Stimulated activated CD8-positive, alpha-beta memory T cell treated with anti-CD3 and anti-CD28 coated beads, Interleukin-7, amount 100 ng/mL, for 48 hours (primary cell): ENCODE measurements at places on chromosomes 5 and 9.

DNA sequence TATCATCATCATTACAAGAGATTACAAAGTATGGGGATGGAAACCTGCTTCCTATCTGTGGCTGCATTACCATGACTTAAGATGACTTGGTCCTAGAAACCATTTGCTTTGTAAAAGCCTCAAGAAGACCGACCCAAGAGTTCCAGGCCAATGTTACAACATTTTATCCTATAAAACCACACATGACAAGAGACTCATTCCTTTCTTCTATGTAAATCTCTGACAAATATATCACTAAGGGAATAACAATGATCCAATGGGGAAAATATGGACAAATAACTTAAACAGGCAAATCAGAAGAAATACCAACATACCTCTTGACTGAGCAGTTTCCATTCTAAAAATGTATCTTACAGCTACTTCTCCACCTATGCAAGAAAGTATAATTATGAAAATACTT is 44.3 kb upstream of the VPS13A start:
- no peak for DNase-seq

- no peak for DNase-seq
Observed at GRCh38 chr9:98037357-98037756, 19.2 kb upstream of the NANS start.

DNA sequence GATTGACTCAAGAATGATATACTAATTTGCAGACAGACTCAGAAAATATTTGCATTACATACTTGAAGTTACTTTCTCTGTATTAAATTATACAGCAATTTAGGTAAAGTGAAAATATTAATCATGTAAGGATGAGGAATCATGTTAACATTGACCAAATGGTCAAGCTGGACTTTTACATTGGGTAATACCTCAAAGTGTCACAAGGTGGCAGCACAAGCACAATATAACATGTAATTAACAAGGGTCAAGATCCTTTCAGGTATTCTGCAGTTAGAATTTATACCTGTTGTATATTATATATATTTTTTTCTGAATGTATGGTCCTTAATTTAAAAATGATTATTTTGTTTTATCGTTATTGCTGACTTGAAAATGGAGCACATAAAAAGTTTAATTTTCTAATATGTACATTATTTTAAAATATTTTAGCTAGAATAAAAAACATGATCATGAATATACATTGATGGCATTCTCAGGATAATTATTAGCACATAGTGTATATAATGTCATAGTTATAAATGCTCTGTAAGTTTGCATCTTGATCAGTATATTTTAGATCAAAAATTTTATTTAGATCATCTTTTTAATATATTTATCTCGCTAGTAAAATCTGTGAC is 8.6 kb downstream of the HAPLN1 start:
- DNase-seq: no peak

DNA sequence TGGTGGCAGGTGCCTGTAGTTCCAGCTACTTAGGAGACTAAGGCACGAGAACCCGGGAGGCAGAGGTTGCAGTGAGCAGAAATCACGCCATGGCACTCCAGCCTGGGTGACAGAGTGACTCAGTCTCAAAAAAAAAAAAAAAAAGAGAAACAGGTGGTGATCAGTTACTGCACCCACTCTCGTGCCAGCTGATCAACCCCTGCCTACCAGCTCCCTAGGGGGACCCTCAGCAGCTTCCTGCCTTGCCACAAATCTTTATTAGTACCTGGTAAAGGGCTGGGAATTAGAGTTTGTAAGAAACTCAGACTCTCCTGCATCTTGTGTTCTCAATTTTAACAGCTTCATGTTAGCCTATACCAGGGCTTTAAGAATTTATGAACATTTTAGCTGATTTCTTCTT is 914.9 kb downstream of the EFNA5 start:
- DNase-seq: no peak

DNA sequence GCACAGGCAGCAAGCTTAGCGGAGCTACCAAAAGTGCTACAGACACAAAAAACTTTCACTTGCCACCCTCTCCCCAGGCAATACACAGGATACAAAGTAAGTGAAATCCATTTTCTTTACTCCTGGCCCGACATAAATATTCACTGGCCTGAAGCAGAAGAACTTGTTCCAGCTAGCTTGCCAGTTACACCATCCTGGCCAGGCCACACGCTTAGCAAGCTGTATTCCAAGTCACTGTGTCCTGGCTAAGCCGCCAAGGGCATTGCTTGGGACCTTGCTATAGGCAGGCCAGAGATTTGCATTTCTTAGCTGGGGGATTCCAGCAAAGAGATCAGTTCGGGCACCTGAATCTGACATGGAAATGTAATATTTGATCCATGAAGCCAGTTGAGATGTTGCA is 71.0 kb upstream of the SLC1A3 start:
- DNase-seq: no peak

DNA sequence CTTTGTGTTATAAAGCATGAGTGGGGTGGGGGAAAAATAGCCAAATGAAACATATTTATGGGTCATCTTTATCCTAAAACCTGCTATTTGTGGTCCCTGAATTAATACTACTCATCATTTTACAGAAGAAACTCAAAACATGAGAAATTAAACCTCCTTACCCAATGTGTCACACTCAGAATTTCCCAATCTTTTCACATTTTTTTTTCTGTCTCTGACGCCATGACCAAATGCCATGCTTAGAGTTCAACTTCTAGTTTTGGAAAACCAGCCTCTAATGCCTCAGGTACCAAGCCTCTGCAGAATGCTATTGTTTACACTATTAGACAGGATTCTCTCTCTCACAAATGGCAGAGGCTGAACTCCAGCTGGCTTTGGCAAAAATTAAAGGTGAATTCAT is 505.5 kb upstream of the WWC1 start:
- no peak for DNase-seq

- DNase-seq: no peak
Observed at GRCh38 chr9:130244548-130245165, 20.9 kb upstream of the HMCN2 start.

DNA sequence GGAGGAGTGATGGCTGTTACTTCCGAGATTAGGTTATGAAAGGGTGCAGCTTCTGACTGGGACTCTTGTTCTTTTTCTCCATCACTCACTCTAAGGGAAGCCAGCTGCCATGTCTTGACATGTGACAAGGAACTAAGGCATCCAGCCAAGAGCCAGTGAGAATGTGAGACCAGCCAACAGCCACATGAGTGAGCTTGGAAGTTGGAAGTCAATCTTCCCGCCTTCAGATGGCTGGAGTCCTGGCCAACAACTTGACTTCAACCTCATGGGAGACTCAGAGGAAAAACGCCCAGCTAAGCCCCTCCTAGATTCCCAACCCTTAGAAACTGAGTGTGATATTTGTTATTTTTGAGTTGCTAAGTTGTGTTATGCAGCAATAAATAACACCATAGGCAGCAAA is 201.1 kb downstream of the SNX18 start:
- DNase-seq: no peak

DNA sequence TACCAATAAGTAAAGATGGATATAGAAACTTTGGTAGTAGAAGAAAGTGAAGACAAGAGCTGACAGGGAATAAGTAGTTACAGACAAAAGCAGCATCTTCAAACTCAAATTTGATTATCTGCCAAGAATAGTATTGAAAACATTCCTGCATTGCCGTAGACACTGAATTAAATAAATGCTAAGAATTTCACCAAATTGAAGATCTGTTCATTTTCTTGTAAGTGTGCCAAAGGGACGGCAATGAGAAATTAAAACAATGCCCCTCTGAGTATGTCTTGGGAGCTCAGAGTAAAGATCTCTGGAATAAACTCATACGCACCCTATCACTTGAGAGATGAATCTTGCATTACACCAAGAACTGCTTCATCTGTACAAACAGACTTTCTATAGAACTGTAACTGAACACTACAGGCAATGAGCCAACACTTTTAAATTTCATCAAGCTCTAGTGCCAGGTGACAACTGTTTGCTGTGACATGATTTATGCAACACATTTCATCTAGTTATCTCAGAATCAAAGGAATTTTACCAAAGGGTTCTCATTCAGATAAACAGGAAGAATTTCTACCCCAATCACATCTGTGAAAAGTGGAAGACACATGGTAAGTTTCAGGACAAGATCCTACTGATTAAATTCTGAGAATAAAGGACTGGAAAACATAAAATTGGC is 66.9 kb downstream of the RFX3 start:
- no peak for DNase-seq

DNA sequence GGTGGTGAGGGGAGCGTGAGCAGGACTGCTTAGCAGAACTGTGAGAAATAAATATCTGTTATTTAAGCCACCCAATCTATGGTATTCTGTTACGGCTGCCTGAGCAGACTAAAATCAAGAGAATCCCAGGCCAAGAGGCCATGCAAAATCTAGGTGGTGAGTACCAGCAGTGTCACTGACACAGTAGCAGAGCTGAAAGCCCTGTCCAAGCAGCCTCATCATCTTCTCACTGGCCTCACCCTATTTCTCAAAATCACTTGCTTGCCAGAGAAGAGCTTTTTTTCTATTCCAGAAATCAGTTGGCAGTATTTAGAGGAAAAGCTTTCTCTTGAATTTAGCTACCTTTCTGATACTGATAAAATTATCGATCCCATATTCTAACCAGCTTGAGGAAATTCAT is 68.0 kb downstream of the RETREG1 start:
- DNase-seq: no peak

- DNase-seq: no peak
Observed at GRCh38 chr9:121674952-121675351, 23.5 kb downstream of the DAB2IP start.

GRCh38 chr9:134585746-134586706 is 55.6 kb upstream of the COL5A1 start:
- no peak for DNase-seq

GRCh38 chr9:108257382-108257781 is 598.4 kb downstream of the ACTL7B start:
- no peak for DNase-seq

DNA sequence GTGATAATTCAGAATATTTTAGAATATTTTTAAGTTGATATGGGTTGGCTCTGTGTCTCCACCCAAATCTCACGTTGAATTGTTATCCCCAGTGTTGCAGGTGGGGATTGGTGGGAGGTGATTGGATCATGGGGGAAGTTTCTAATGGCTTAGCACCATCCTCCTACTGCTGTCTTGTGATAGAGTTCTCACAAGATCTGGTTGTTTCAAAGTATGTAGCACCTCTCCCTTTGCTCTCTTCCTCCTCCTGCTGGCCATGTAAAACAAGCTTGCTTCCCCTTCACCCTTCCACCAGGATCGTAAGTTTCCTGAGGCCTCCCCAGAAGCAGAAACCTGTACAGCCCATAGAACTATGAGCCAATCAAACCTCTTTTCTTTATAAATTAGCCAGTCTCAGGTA is 214.6 kb upstream of the C9orf72 start:
- no peak for DNase-seq

GRCh38 chr9:88852794-88853193 is 138.5 kb upstream of the S1PR3 start:
- no peak for DNase-seq

DNA sequence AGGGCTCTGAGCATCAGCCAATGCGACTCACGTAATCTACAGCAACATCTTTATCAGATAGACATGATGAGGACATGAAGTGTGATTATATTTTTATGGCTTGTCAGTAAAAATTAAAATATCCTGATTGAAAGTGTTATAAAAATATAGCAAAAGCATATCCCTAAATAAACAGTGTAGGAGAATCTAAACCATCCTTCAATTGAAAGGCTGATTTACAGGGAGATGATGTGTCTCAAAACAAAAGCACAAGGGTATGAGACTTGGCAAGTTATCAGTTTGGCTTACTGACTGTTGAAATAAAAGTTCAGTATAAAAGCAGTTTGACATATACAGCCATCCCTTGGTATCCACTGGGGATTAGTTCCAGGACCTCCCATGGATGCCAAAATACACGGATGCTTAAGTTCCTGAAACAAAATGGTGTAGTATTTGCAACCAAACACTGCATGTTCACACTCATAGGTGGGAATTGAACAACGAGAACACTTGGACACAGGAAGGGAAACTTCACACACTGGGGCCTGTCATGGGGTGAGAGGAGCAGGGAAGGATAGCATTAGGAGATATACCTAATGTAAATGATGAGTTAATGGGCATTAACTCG is 149.9 kb upstream of the MAP1B start:
- DNase-seq: no peak

- peak; percentile 39 for DNase-seq
Observed at GRCh38 chr5:10632110-10632761, 68.4 kb downstream of the ANKRD33B start.

DNA sequence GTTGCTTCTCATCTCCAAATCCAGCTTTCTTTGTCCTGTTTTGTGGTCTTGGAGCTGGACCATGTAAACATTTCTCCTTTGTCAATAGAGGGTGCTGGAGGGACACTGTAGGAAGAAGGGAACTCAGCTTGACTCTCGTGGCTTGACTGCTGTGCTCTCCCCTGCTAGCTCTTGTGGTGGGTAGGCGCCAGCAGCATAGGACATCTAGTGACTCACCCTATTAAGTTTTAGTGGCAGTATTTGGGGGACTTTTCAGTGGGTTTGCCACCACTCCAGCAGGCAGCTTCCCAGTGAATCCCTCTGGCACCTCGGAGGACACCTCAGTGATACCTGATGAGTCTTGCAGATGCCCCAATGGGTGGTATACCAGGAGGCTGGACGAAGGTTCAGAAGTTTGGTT is 97.8 kb downstream of the TSSK1B start:
- no peak for DNase-seq

DNA sequence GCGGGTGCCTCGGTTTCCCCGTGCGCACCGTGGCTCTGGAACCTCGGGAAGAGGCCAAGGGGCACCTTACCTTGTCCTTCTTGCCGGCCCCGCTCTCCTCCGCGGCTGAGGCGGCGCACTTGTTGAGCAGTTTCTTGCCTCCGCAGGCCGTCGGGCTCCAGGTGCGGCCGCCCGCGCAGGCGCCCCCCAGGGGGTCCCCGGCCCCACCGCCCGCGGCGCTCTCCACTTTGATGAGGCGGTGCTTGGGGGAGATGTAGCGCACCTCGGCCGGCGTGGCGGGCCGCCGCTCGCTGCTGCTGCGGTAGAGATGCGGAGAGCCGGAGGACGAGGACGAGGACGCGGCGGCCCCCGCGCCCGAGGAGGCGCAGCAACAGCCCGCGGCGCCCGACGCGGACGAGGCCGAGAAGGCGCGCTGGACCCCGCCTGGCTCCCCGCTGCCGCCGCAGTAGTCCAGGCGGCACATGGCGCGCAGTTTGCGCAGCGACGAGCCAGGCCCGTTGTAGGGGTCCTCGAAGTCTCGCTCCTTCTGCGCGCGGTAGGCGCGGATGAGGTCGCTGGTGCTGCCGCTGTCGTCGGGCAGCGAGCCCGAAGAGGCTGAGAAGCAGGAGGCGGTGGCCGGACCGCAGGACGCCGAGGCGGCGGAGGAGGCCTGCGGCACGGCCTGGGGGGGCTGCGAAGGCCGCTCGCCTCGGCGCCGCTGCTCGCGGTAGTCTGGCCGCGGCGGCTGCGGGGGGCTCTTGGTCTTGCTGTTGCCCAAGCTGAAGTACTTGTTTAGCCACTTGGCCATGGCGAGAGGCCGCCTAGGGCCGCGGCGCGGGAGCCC is 957 bp downstream of the SHB start:
- no peak for DNase-seq

GRCh38 chr5:104019956-104020355 is 457.4 kb upstream of the NUDT12 start:
- DNase-seq: no peak

DNA sequence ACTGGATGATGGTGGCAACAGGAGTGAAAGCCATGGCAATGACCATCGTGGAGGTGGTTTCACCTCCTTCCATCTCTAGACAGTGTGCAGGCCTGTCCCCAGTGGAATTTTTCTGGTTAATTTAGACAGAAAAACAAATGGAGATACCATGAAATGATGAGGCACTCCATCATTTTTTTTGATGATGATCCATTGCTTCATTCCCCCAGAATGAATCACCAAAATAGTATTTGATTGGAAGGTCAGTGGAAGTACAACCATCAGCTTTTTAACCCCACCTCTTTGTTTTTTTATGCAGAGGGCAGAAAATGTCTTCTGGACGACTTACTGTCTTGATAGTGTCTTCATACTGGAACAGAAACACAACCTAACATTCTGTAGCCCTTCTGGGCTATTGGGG is 42.6 kb upstream of the ADRA1B start:
- no peak for DNase-seq
